ENCODE measurements at places on chromosomes 6 and 20. TPM values are rescaled to one million over a fixed set of nuclear protein-coding genes. Genes with fewer than 3 reads are reported as not detected.

Gene DUSP15
- total RNA-seq: 0.76 TPM

- no peak for DNase-seq
These were observed 864.5 kb upstream of the MAN1A1 start for GRCh38 chr6:120214088-120214499.

GRCh38 chr6:31920811-31921210, 6.7 kb upstream of the C2 start:
- DNase-seq: no peak

DNA sequence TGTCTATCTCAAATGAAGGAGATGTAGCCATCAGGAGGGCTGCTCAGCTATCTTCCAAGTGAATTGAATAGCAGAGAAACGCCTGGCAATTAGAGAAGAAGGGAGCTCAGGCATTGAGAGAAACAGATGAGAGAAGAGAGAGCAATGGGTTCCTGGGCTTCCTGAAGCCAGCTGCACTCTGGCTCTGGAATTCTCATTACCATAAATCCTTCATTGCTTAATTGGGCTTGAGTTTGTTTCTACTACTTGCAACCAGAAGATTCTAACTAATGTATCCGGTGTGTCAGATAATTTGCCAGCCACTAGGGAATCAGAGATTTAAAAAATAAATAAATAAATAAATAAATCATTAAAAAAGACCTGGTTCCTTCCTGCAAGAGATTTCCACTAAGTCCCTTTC, 25.0 kb upstream of the CDKAL1 start:
- no peak for DNase-seq

Gene SLC32A1
- not detected for total RNA-seq

DNA sequence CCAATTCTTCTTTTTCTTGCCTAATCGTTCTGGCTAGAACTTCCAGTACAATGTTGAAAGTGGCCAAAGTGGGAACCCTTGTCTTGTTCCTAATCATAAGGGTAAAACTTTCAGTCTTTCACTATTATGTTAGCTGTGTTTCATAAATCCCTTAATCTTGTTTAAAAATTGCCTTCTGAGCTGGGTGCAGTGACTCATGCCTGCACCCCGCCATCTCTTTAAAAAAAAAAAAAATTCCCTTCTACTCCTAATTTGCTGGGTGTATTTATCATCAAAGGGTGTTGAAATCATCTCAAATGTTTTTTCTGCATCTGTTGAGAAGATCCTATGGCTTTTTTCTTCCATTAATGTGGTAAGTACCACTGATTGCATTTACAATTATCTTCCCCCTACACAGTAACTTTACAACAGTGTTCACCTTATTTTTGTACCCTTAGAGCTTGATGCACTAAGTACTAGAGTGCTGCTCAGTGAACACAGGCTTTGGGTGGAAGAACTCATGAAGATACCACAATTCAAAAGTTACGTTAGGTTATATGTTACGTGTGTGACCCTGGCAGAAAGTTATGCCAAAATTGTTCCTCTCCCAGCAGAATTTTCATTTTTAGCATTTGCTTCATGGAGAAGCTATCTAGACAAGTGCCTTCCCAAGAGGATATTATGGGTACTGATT, 9.7 kb downstream of the SNRPB start:
- no peak for DNase-seq

- no peak for DNase-seq
These were observed 159.7 kb downstream of the TMEM242 start for GRCh38 chr6:157163434-157164159.

Gene ENPP3
- 4.4 TPM for total RNA-seq

GRCh38 chr6:131600716-131601115, 27.3 kb downstream of the MED23 start:
- no peak for DNase-seq

DNA sequence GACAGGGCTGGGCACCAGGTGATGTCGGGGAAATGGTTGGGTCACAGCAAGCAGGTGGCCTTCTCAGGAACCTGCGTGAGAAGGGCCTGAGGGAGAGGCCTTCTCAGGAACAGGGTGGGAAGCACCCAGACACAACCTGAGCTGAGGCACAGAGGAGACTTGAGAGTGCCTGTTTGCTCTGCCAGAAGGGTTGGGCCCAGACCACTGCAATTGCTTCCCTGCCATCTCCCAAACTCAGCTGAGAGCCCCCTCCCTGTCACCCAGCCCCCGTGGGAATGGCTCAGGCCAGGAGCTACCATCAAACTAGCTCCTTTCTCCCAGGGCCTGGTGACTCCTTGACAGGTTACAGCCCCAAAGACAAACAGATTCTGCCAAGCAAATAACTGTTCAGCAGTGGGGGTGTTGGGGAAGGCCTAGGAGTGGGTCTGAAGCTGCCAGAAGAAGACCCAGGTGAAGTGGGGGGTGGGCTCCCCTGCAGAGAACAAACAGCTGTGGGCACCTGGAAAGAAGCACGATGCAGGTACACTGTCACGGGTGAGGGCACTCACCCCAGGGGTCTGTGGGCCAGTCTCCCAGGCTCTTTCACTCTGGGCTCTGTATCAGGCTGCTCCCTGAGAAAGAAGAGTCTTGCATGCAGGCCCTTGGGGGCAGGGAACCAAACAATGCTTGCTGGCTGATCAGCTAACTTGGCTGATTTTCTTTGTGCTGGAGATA, 30.4 kb upstream of the SPDEF start:
- no peak for DNase-seq

DNA sequence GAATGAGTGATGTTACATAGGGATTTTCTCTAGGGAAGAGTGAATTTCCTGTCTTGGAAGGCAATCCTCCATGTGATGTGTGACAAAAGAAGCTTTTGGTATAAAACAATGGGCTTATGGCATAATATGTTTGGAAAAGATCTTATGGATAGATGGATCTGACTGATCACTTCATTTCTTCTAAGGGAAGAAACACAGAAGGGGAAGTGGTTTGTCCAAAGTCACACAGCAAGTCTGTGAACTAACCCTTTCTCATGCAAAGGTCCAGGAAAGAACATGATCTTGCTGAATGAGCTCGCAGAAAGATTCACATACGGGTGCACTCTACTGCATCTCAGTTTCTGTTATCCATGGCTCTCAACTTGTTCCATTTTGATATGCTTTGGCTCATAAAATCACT, 575.9 kb upstream of the JAG1 start:
- no peak for DNase-seq

Gene MAFB
- 3.5 TPM for total RNA-seq

- DNase-seq: no peak
These were observed 793.6 kb downstream of the TFAP2A start for GRCh38 chr6:9621276-9621675.

Gene ARMC2
- 1.9 TPM for total RNA-seq

DNA sequence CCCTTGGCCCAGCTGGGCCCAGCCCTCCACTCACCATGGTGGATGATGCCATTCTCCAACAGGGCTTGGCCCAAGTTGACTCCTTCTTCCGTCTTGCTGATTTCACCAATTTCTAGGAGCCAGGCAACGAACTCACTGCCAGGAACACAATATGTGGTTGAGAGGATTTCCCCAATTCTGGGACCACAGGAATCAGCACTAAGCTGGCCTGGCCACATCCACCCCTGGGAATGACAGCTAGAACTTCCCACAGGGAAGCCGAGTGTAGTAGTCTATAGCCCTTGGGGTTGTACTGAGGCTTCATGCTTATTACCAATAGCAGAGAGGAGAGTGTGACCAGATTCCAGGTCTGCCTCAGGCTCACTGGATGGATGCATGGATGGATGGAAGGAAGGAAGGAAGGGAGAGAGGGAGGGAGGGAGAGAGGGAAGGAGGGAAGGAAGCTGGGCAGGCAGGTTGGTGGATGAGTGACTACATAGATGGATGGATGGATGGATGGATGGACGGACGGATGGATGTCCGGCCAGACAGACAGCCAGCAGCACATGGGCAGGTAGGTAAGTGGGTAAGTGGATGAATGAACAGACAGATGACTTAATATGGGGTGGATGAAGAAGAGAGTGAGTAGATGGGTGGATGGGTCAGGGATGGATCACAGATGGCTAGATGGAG, 146.5 kb downstream of the PREX1 start:
- DNase-seq: no peak

GRCh38 chr6:140487586-140487985, 1113.1 kb upstream of the CITED2 start:
- DNase-seq: no peak

GRCh38 chr6:152355166-152355565, 282.0 kb downstream of the SYNE1 start:
- DNase-seq: no peak

DNA sequence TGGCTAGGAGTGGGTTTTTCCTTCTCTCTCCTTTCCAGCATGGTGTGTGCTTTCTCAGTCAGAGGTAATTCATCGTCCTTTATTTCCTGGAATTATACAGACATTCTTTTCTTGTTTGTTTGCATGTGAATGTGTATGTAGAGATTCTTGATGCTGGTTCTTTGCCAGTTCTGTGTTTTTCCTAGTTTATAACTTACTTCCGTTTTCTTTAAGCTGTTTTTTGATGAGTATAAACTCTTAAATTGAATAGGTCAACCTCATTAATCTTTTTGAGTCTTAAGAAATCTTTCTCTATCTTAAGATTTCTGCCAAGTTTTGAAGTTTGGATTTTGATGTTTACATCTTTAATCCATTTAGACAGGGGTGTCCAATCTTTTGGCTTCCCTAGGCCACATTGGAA, 38.7 kb downstream of the IGF2R start:
- no peak for DNase-seq

Gene ABT1
- total RNA-seq: 22.7 TPM

Gene ZSCAN31
- total RNA-seq: 3.4 TPM

GRCh38 chr6:162058281-162058875, 669.2 kb downstream of the PRKN start:
- no peak for DNase-seq

- DNase-seq: no peak
These were observed 19.4 kb upstream of the CARMIL1 start for GRCh38 chr6:25259756-25260155.

- DNase-seq: no peak
These were observed 9.2 kb upstream of the PRSS16 start for GRCh38 chr6:27238010-27238983.

Gene HEY2
- 0.24 TPM for total RNA-seq

GRCh38 chr6:39684790-39685488, 40.3 kb downstream of the KIF6 start:
- DNase-seq: no peak

Gene MLN
- 0.61 TPM for total RNA-seq

GRCh38 chr6:138203315-138203714, 15.0 kb downstream of the PBOV1 start:
- DNase-seq: no peak

Gene DEFB132
- total RNA-seq: not detected

DNA sequence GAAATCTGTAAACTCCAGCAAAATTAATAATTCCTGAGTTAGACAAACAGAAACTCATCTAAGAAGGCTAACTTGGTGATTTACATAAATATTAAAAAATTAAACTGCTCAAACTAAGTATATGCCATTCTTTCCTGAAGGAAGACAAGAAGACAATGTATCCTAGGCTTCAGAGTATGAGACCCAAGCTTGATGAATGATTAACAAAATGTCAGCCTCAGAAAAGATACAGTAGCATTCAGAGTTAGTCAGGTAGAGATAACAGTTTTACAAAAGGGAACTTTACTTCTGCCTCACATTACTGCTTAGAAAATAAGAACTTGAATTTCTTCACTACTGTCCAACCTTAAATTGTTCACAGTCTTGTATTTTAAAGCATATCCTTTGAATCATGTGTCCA, 12.0 kb downstream of the CSNK2A1 start:
- DNase-seq: no peak

Measured in thymus (tissue), 14 donors.